ENCODE measurements at places on chromosomes 11 and 22. TPM values are rescaled to one million over a fixed set of nuclear protein-coding genes. Genes with fewer than 3 reads are reported as not detected.
A peak's percentile ranks its signal among the peaks of the same experiment; 100 is the strongest.

ZBTB16 gene
- total RNA-seq: 13.1 TPM

HPS4 gene
- total RNA-seq: 42.6 TPM

USP2 gene
- 0.83 TPM for total RNA-seq

CCDC90B gene
- total RNA-seq: 34.4 TPM

IGSF9B gene
- total RNA-seq: 99.7 TPM

GUCY1A2 gene
- not detected for total RNA-seq

NXPE2 gene
- total RNA-seq: not detected

KCNJ5 gene
- 0.17 TPM for total RNA-seq

ENTHD1 gene
- total RNA-seq: 0.11 TPM

EMID1 gene
- total RNA-seq: not detected

DNA sequence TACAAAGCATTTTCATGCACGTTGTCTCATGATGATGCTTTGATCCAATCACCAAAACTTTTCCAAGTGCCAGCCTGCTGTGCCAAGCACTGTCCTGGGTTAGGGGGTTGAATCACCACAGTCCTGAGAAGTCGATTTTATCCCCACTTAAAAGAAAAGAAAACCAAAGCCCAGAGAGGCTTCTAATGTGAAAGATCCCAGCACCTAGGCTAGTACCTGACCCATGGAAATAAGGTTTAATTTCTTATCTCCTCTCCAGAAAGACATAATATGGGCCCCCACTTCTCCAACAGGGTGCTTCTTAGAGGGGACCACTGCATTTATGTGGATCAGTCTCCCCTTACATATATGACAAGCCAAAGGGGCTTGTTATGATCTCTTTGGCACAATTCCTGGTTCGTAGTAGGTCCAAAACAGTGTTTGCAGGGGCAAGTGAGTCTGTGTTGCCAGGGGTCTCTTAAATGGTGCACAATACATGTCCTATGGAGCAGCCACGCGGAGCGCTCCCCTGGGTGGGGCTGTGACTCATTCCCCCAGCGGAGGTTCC, 1.9 kb upstream of the BCL9L start:
- no peaks in the 10 kb centered on the region for H3K27me3 ChIP-seq
- peak overlapping the region; percentile 99 for H3K4me3 ChIP-seq
- no peak for DNase-seq

DNA sequence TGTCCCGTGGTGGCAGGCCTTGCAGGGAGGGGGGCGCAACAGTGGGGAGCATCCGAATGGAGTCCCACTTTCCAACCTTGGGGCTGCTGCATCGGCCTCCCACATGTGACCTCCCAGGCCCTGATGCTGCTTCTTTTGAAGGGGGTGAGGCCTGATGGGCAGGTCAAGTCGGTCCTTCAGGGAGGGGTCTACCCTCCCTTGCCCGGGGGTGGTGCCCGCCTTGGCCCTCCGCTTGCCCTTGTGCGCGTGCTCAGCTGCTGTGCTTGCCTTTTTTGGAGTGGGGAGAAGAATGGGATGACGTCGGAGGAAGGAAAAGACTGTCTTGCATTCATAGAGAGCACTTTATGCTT, 66.9 kb downstream of the PRDM11 start:
- H3K4me3 ChIP-seq: no peak overlapping the region
- no peak for DNase-seq
- H3K27ac ChIP-seq: no peak overlapping the region
- no peaks in the 10 kb centered on the region for H3K27me3 ChIP-seq

- H3K4me1 ChIP-seq: no peaks in the 10 kb centered on the region
- H3K27ac ChIP-seq: no peak overlapping the region
- no peaks in the 10 kb centered on the region for H3K36me3 ChIP-seq
- no peaks in the 10 kb centered on the region for H3K27me3 ChIP-seq
- no peak overlapping the region for H3K4me3 ChIP-seq
Measured at GRCh38 chr11:79860336-79860735, 419.5 kb upstream of the TENM4 start.

GRCh38 chr11:28606930-28607329, 498.7 kb downstream of the METTL15 start:
- no peaks in the 10 kb centered on the region for H3K27me3 ChIP-seq
- H3K27ac ChIP-seq: no peak overlapping the region
- H3K4me3 ChIP-seq: no peak overlapping the region
- H3K36me3 ChIP-seq: no peaks in the 10 kb centered on the region
- no peak for DNase-seq

DNA sequence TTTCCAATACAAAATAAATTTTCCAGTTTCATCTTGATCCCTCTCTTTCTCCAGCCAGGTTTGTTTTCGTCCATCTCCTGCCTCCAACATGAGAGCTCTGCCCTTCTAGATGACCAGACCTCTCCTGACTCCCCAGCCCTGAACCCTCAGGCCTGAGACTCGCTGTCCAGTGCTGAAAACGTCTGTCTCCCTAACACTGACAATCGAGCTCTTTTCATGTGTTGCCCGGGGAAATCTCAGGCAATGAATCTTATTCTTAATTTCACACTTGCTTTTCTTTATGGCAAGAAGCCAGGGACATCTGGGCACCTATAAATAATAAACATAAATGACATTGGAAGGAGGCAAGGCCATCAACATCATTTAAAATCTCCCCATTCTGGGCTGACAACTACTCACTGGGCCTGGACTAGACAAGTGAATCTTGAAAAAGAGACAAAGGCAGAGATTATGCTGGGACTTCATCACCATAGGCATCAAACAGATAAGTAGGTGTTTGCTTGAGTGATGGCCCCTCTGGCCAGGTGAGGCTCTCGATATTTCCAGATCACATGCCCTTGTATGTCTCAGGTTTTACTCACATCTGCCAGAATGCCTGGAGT, 274.5 kb upstream of the B3GAT1 start:
- no peak overlapping the region for H3K4me3 ChIP-seq
- H3K36me3 ChIP-seq: no peaks in the 10 kb centered on the region
- no peak overlapping the region for H3K27ac ChIP-seq
- no peak for DNase-seq
- H3K27me3 ChIP-seq: peaks cover 7% of the 10 kb centered on the region

- H3K36me3 ChIP-seq: peaks cover 2% of the 10 kb centered on the region
- no peaks in the 10 kb centered on the region for H3K27me3 ChIP-seq
- DNase-seq: no peak
- H3K27ac ChIP-seq: no peak overlapping the region
- peaks cover 16% of the 10 kb centered on the region for H3K4me1 ChIP-seq
- H3K4me3 ChIP-seq: no peak overlapping the region
Measured at GRCh38 chr22:31250740-31251600, 38.9 kb downstream of the LIMK2 start.

DNA sequence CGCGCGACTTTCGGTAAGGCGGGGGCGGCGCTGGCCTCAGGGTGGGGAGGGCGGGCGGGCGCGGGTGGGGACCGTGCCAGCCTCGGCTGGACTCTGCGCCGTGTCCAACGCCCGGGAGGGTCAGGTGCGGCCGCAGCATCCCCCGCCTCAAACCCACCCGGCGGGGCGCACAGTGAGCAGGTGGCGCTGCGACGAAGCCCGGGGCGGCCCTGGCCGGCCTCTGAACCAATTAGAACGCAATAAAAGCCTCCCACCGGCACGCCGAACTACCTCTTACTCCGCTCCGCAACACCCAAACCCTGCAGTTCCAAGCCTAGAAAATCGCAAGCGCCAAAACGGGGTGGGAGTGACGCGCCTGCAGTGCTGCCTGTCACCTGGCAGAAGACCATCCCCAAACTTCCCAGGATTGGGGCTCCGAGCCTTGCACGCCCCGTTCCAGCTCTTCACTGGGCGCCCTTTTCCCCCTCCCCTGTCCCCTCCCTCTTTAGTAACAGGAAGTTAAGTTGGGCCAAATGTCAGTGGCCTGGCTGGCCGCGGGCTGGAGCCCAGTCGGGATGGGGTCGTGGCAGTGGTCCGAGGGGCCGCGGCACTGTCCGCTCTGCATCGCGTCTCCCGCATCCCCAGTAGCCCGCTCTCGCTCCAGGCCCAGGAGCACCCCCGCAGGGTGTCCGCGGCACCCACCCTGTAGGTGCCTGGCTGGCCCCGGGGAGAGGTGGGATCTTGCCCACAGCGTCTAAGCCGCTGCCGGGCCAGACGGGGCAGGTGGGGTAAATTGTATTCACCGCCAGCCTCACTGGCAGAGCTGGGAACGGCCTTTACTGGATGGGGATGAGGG, 541 bp downstream of the MICAL2 start:
- H3K4me1 ChIP-seq: peaks cover 27% of the 10 kb centered on the region
- H3K36me3 ChIP-seq: no peaks in the 10 kb centered on the region
- H3K27me3 ChIP-seq: peaks cover 3% of the 10 kb centered on the region
- peak overlapping the region; percentile 65 for H3K27ac ChIP-seq

GRCh38 chr22:49420651-49421050, 407.0 kb downstream of the BRD1 start:
- H3K4me3 ChIP-seq: no peak overlapping the region
- H3K27ac ChIP-seq: no peak overlapping the region
- no peak for DNase-seq

GRCh38 chr11:3853899-3854659, 1.4 kb upstream of the STIM1 start:
- peaks cover 44% of the 10 kb centered on the region for H3K4me1 ChIP-seq
- H3K36me3 ChIP-seq: peaks cover 8% of the 10 kb centered on the region
- H3K27ac ChIP-seq: peak overlapping the region; percentile 99
- peak; percentile 68 for DNase-seq
- peak overlapping the region; percentile 87 for H3K4me3 ChIP-seq

- no peak overlapping the region for H3K4me3 ChIP-seq
- H3K36me3 ChIP-seq: no peaks in the 10 kb centered on the region
- no peak overlapping the region for H3K27ac ChIP-seq
- peaks cover 39% of the 10 kb centered on the region for H3K27me3 ChIP-seq
- no peaks in the 10 kb centered on the region for H3K4me1 ChIP-seq
- DNase-seq: no peak
Measured at GRCh38 chr11:120394119-120394518, 57.9 kb downstream of the ARHGEF12 start.

GRCh38 chr11:68199295-68199987, 13.7 kb downstream of the KMT5B start:
- H3K36me3 ChIP-seq: no peaks in the 10 kb centered on the region
- H3K4me3 ChIP-seq: no peak overlapping the region
- H3K27me3 ChIP-seq: no peaks in the 10 kb centered on the region

DNA sequence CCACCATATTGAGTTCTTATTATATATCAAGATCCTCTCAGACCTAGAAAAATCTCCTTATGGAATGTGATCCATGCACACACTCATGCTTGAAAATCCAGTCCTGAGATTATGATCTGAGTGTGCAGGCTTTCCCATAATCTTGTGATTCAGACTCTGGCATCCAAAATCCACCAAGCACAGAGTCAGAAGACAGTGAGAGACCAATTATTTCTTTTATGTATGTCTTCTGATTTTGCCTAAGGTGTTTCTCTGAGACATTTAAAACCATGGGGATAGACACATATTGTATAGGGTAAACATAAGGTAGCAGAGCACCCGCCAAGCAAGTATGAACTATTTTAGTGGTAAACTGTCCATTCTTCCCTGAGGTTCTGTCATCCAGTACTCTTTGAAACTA, 52.0 kb upstream of the MMP13 start:
- H3K36me3 ChIP-seq: no peaks in the 10 kb centered on the region
- H3K4me3 ChIP-seq: no peak overlapping the region
- H3K27ac ChIP-seq: no peak overlapping the region
- peaks cover 13% of the 10 kb centered on the region for H3K27me3 ChIP-seq
- no peak for DNase-seq

- peaks cover 2% of the 10 kb centered on the region for H3K36me3 ChIP-seq
- H3K4me1 ChIP-seq: peaks cover 11% of the 10 kb centered on the region
- no peak overlapping the region for H3K4me3 ChIP-seq
- no peak overlapping the region for H3K27ac ChIP-seq
Measured at GRCh38 chr11:31825838-31826484, 14.8 kb upstream of the PAX6 start.

DNA sequence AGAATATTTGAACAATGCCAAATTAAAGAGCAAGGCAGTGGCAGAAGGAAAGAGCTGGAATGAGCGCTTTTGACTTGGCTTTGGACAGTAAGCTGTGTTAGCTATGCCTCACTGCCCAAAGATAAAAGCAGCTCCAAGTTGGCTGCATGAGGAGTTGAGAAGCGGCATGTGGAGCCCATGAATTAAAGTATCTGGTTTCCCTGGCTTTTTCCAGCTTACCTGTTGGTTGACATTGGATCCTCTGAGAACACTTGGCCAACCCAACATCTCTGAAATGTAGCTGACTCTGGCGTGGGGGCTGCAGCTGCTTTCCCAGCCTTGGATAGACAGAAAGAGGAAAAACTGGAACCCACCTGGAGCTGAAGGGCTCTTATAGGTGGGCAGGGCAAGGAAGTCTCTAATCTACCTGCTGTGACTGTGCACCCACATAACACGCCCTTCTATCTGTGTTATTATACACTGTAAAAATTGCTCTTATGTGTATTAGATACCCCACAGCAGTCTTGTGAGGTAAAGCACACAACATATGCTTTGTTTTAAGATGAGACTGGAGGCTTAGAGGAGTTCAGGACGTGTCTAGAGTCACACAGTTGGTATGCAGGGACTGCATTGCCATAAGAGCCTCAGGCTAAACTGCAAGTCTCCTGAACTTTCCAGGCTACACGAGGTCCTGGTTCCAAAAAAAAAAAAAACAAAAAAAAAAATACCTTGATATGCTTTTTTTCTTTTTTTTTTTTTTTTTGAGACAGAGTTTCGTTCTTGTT, 5.8 kb downstream of the UBASH3B start:
- DNase-seq: no peak
- H3K4me3 ChIP-seq: no peak overlapping the region
- H3K36me3 ChIP-seq: peaks cover 13% of the 10 kb centered on the region
- H3K27ac ChIP-seq: no peak overlapping the region

GRCh38 chr11:115409691-115410220, 94.5 kb downstream of the CADM1 start:
- H3K4me1 ChIP-seq: no peaks in the 10 kb centered on the region
- no peak overlapping the region for H3K27ac ChIP-seq
- no peak overlapping the region for H3K4me3 ChIP-seq
- no peak for DNase-seq
- H3K27me3 ChIP-seq: no peaks in the 10 kb centered on the region
- H3K36me3 ChIP-seq: no peaks in the 10 kb centered on the region

- no peaks in the 10 kb centered on the region for H3K36me3 ChIP-seq
- no peak for DNase-seq
- H3K27me3 ChIP-seq: peaks cover 12% of the 10 kb centered on the region
Measured at GRCh38 chr11:706439-706956, 467 bp downstream of the EPS8L2 start.

DNA sequence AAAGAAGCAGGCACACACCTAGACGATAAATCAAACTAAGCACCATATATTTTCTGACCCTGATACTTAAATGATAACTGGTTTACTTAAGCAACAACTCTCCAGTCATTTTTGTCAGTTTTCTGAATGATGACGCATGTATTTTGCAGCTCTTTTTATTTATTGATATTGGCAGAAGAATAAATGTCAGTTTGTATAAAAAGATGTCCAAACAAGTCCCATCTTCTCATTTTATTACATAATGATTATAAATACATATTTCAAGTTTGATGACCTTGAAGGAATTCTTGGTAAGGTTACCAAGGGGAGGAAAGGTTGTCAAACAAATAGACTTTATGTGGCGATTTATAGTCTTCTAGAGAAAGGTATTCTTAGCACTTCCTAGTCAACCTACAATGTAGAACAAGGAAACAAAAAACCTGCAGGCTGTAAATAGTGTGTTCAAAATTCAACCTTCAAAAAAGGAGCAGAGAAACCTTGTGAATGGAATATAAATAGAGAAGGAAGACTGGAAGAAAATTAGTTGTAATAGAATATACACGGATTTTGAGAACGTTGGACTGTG, 190.7 kb downstream of the JRKL start:
- H3K27me3 ChIP-seq: no peaks in the 10 kb centered on the region
- DNase-seq: no peak
- no peaks in the 10 kb centered on the region for H3K4me1 ChIP-seq
- H3K27ac ChIP-seq: no peak overlapping the region
- no peak overlapping the region for H3K4me3 ChIP-seq
